Central memory CD4-positive, alpha-beta T cell (primary cell): ENCODE measurements at places on chromosomes 2 and 18.

GRCh38 chr2:128269063-128269989, 49.3 kb downstream of the HS6ST1 start:
- DNase-seq: no peak

- DNase-seq: no peak
Measured at GRCh38 chr2:63059793-63060471, 9.3 kb downstream of the OTX1 start.

GRCh38 chr2:190511104-190511503, 23.4 kb downstream of the NEMP2 start:
- DNase-seq: no peak

DNA sequence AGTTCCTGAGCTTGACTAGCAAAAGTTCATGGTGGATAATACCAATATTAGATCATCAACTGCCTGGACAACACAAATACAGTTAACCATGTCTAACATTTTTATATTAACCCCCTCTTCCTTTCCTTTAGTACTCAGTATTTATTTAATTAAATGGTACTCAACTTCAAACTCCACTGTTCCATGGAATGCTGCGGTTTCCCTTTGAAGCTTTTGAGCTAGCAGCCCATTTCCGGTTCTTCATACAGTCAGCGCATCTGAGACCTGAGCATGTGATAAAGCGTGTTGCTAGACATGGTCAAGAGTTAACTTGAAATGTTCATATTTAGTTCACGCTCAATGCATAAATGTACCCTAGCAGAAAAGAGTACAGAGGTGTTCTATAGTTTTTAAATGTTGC, 278.4 kb downstream of the ALPK2 start:
- DNase-seq: no peak

GRCh38 chr18:72762515-72763122, 105.2 kb downstream of the NETO1 start:
- DNase-seq: no peak

DNA sequence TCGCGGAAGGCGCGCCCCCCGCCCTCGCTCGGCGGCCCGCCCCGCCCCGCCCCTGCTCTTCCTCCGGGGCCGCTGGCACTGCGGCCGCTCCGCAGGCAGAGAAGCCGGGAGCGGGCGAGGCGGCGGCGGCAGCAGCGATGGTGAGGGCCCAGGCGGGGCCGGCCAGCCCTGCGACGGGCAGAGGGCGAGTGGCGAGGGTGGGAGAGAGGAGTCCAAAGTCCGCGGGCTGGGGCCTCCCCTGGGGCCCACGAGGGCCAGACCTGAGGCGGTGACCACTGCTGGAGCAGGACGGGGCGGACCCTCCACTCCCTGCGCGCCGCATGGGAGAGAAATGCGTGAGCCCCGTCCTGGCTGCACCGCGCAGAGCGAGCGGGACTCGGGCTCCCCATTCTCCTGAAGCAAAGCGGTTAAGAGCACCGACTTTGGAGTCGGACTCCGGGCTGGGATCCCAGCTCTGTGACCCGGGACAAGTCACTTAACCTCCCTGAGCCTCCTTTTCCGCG, at the start of gene VAMP5:
VAMP5 (plus strand) TSS at position 78 of the 503 bp plus-strand sequence; CDS start at position 138, 60 bp downstream.
- no peak for DNase-seq
